GM12864 (cell line): ENCODE measurements at places on chromosomes 4 and X.

DNA sequence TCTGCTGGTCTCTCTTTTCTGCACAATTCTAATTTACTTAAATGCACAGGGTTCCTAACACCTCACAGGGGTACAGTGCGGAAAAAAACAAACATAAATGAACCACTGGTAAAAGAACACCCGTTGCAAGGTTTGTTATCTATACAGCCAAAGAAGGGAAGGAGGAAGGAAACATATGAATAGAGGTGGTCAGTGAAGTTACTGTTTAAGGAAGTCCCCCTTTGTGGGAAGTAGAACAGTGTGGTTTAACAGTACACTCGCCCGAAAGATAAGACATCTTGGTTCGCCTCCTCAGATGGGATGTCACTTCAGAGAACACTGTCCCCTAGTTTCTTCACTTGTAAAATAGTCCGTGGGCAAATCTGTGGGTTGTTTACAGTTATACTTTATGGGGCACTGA, 57.5 kb downstream of the TEC start:
- peak; percentile 62 for DNase-seq

DNA sequence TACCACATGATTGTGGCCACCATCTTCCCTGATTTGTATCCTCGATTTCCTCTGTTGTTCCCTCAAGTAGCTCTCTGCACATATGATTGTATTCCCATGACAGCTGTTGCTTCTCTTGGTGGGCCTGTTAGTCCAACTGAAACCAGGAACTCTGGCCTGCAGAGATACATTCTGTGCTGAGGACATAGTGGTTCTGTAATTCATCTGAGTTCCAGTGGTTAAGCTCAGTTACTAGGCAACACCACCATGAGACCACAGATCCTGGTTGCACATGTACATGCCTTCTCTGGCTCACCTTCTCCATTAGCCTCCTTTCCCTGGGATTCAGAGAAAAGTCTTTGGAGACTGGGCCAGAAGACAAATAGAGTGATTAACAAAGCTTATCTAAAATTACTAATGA, 172.1 kb upstream of the SLC7A11 start:
- DNase-seq, result no peak

- no peak for DNase-seq
Observed at GRCh38 chrX:104833401-104833800, 267.4 kb downstream of the IL1RAPL2 start.

- no peak for DNase-seq
Observed at GRCh38 chrX:151754641-151755215, 20.2 kb downstream of the CNGA2 start.

DNA sequence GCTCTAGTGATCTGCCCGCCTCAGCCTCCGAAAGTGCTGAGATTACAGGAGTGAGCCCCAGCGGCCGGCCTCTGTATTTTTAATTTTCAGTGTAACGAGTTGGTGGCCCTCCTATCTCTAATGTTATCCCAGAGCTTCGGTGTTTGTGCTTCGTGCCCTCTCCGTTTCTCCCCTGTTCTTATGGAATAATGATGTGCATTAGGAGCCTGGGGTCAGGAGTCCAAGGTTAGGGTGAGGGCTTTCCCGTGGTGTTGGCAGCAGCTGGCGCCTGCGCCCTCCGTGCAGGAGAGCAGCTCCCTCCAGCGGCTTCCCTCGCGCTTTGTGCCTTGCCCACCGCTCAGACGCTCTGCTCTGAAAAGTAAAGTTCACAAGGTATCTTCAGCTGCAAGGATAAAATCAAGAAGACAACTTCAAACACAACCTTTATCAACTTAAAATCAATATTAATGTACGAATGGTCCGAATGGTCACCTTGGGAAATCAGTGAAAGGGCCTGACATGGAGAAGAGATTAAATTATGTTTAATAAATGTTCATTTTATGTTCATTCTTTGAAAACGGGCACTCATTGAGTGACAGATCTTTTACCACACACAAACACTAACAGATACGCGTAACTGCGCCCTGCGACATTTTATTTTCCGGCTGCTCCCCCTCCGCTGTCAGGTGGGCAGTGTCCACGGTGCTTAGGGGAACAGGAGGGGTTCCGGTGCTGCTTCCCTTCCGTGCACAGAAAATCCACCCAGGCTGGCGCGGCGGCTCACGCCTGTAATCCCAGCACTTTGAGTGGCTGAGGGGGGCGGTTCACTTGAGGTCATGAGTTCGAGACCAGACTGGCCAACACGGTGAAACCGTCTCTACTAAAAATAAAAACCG, 62.4 kb downstream of the TRAPPC11 start:
- DNase-seq, result no peak

GRCh38 chrX:307261-308111, 11.1 kb downstream of the GTPBP6 start:
- no peak for DNase-seq

DNA sequence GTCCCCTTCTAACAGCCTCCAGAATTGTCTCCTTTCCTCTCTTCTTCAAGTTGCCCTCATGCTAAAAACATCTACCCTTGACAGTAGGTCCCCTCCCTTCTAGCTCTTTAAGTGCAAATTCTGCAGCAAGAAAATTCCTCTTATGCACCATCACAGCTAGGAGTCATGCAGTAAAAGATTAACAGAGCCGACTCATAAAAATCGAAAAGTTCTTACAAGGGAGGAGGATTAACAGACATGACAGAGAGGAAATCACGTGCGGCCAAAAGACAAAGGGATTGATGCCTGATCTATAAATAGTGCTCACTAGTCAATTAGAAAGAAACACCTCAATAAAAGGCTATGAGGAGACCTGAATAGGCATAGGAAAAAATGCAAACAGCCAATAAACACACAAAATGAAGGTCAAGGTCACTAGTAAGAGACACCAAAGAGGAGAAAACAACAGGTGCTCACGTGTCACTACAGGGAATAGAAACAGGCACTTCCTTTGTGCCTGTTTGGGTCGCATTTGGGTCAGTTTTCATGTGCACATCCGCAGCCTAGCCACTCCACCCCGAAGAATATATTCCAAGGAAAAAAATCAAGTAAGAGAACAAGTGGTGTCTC, 3.4 kb downstream of the RNF212 start:
- no peak for DNase-seq

- no peak for DNase-seq
Observed at GRCh38 chrX:100350704-100351489, 59.2 kb downstream of the PCDH19 start.

DNA sequence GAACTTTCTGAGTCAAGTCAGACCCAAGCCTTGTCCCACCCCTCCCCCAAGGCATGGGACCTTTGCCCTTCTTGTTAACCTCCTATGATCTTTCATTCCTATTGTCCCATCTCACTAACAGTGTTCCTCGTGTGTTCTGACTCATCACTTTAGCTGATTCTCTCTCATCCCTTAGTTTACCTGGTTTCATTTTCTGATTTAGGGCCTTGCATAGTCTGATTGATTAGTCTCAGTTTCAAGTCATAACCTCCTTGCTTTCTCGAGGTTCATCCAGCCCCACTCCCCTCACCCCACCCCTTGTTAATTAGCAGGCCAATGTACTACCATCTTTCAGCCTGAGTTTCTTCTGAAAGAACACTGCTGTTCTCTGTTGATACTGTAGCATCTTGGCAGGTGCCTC, 517.4 kb downstream of the RPA4 start:
- DNase-seq, result peak; percentile 48

DNA sequence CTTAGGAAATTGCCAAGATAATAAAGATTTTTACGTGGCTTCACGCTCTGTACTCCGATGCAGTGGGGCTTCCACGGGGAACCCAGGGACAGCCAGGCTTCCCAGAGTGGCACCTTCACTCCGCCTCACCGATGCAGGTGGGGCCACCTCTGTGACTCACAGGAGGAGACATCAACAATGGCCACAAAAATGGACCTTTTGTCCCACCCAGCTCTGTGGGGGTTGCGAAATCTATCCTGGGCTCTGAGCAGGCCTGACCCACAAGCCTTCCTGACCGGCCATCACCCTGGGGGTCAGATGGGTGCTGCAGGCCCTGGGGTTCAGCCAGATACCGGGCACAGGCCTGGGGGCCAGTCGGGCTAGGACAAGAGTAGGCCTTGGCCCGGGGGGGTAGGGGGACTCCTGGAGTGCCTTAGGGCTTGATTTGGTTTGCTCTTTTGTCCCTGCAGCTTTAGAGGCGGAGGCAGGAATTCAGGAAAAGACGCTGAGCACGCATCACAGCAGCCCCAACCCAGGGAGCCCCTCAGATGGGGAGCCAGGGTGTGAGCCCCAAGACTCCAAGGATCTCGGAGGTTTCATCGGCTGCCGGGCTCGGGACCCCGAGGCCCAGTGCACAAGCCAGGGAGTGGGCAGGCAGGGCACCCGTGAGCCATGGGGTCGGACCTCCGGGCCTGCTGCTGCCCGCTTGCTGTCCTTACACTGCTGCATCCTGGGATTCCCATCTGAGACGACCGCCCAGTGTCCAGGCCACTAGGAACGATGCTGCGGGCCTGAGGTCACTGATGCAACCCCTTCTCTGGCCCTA, 136.5 kb upstream of the NKX1-1 start:
- DNase-seq, result no peak

DNA sequence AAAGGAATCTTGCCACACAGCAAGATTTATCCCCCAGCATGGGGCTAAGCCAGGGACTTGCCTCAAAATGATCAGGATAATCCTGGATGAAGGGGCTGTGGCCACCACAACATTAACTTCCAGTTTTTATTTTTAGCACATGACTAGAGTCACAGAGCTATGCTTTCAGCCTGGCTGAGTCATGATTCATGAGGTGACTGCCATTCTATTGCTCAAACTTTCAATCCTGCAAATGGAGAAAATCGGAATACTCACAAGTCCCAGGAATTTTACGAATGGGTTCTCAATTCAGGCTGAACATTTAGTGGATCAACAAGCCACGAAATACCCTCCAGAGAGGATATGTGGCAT, 70.7 kb upstream of the HPGD start:
- no peak for DNase-seq

GRCh38 chr4:82957045-82957444, 53.6 kb downstream of the LIN54 start:
- DNase-seq, result peak; percentile 5

DNA sequence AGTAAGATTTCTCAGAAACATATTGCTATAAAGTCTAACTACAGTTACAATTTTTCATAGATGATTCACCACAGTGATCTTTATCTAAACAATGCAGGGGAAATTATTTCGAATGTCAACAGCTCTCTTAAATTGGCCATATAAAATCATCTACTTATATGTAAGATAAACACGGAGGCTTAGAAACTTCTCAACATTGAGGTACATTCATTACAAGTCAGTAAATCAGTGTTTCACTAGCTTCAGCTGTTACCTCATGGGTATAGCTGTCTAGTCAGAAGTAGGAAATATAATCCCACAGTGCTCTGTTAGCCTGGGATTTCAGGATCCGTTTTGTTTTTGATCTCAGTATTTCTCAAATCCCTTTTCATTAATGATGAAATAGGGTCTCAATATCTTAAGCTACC, 43.2 kb downstream of the PCDH7 start:
- DNase-seq, result no peak

DNA sequence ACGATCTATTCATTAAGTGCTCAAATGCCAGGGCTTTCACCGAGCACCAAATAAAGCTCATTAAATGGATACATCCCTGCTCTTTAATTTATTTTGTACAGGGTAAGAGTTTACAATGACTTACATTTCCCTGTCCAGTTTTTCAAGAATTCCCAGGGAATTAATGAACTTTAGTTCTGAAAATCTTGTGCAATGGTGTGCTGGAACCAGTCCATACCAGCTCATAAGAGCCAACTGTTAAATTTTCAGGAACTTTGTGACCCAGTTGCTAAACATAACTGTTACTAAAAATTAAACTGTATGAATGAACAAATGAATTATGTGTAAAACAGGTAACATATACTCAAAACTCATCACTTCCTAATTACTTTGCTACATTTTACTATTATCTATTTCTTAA, 191.7 kb upstream of the RASGEF1B start:
- DNase-seq, result no peak

DNA sequence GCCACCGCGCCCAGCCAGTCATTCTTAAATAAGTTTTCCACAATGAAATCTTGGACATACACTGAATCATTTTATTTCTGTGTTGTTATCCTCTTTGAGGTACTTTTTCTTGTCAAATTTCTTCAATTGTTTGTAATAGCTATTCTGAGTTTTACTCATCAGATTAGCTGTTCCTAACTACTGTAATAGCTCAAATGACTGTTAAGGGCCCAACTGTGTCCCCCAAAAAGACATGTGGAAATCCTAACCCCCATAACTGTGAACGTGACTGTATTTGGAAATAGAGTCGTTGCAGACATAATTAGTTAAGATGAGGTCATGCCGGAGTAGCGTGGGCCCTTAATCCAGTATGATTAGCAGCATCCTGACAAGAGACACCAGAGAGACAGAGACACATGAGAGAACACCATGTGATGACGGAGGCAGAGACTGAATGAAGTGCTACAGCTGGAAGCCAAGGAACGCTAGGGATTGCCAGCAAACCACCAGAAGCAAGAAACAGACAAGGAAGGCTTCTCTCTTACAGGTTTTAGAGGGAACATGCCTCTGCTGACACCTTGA, 22.9 kb downstream of the ACOT9 start:
- no peak for DNase-seq

- peak; percentile 18 for DNase-seq
Observed at GRCh38 chr4:87219632-87220093, 755 bp downstream of the KLHL8 start.

DNA sequence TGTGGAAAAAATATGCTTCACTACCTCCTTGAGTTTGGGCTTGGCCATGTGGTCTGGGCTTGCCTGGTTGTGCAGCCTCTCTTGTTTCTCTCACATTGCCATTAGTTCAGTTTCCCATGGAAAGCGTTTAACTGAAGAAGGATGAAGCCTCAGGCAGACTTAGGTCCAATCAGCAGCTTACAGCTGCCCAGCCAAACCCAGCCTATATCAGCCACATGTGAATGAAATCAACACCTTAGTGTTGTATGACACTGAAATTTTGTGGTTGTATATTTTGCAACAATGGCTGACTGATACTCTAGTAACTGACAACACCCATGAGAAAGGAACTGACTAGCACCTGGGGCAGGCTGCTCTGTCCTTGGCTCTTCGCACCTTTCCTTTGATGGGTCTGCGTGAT, 81.2 kb downstream of the KLF8 start:
- DNase-seq, result no peak

DNA sequence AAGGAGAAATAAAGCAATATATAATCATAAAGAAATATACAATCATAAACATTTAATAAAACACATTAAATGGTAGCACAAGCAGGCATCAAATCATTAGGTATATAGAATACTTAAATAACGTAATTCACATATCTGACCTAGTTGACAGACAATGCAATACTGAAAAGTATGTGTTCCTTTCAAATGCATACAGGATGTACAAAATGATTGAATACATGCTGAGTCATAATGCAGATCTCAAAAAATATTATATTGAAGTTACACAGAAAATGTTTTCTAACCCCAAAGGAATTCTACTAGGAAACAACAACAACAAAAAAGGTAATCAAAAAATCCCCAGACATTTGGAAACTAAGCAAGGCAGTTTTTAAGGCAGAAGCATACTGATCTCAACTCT, 1072.0 kb upstream of the INTU start:
- DNase-seq, result no peak
